CD8-positive, alpha-beta T cell (primary cell): ENCODE measurements at places on chromosomes 2 and 18.

GRCh38 chr2:212288308-212288707 is 250.3 kb downstream of the ERBB4 start:
- DNase-seq: no peak

DNA sequence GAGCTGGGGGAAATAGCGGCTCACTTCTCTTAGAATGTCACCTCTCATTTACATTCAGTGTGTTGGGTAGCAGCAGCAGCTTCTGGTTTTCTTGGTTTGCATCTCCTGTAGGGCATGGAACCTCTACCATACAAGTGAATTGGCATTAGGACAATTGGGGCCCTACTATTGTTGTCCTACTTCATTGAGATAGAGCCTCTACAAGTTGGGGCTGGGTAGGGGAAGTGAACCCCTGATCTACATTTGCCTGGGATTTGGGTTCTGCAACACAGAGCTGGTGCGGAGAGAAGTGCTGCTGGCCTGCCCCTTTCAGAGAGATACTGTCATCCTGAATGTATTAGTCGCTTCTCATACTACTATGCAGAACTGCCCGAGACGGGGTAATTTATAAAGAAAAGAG is 391.6 kb upstream of the HS6ST1 start:
- no peak for DNase-seq

DNA sequence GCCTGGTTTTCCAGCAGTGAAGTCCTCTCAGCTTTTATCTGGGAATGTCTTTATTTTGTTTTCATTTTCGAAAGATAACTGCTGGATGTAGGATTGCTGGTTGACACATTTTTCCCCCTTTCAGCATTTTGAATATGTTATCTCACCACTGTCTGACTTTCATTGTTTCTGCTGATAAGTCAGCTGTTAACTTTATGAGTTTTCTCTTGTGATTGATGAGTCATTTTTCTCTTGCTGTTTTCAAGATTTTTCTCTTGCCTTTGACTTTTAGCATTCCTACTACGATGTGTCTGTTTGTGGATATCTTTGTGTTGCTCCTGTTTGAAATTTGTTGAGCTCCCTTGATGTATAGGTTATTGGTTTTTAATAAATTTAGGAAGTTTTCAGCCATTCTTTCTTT is 85.5 kb downstream of the AGPS start:
- no peak for DNase-seq

DNA sequence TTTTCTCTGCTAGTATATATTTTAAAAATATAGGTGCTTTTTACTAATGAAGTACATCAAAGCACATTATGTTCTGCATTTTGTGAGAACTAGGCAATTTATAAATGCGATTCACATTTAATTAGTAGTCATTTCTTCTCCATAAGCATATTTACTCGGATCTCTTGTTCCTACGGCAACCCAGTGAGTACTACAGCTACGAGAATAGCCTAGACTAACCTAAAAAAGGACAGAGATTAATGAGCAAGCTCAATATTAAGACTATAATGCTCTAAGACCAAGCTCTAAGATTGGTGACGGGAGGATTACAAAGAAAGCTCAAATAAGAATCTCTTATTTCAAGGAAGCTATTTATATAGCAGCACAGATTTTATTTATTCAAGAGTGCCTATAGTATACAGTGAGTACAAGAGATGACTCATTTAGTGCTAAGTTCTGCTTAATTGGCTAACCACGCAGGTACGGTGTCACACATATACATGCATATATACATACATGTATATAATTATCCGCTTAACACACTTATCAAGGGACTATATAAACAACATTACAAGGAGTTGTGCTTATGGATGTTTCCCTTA is 364.7 kb downstream of the GPD2 start:
- DNase-seq: no peak

DNA sequence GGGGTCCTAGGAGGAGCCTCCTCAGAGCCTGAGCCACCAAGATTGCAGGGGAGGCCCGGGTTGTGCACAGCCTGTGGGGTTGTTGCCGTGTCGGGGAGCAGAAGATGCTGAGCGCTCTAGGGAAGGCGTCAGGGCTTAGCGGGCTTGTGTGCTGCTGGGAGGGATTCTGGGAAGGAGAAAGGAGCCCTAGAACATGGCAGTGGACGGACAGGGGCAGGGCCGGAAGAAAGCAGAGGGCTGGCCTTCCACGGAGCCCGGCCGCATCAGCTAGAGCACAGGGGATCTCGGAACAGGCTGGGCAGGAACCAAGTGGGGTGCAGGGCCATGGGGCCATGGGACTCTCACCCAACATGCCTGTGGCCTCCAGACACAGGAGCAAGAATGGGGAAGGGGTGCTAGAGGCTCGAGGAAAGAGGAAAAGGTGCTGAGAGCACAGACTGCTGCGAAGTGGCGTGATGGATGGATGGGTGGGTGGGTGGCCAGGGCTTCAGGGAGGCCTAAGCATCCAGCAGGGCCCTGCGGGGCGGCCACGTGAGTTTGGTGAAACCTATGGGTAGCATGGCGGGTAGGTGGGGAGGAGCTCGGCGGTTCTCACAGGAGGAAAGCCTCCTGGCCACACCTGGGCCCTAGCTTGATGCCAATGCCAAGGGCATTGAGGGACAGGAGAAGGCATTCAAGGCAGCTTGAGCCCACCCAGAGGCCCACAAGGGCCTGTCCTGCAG is 35.8 kb downstream of the MTERF4 start:
- no peak for DNase-seq

GRCh38 chr2:121061633-121062032 is 223.4 kb downstream of the TFCP2L1 start:
- DNase-seq: no peak

GRCh38 chr2:226673314-226673723 is 126.3 kb downstream of the IRS1 start:
- no peak for DNase-seq

- peak; percentile 18 for DNase-seq
Measured at GRCh38 chr2:180980943-180981911, 822 bp downstream of the UBE2E3 start.

GRCh38 chr2:230757476-230757875 is 44.8 kb downstream of the CAB39 start:
- DNase-seq: no peak

GRCh38 chr2:109166811-109167210 is 37.8 kb downstream of the SH3RF3 start:
- no peak for DNase-seq

DNA sequence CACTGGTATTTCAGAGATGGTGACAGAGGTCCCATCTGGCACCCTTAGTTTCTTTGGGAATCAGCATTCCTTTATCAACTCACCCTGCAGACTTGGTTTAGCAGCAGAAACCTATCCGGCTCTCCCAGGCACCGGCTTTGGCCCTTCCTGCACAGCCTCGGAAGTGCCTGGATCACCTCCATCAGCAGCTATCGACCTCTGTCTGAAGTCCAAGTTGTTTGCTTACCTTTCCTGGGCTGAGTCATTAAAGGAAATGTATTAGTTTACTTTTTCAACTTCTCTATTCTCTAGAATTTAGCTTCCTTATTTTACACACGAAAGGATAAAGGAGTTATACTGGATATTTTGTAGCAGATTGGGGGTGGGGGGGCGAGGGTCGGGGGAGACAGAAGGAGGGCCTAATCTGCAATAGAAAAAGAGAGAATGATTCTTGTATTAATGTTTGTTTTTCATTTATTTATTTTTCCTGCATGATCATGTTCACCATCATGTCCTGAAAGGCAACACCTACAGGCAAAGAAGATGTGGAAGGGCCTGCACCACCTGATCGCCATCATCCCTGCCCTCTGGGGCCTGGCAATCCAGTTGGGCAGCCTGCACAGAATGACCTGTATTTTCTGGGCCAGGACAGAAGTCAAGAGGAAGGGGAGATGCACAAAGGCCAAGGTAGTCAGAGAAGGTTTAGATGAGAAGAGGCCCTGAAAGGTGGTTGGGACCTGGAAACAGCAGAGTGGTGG is 22.1 kb upstream of the MAT2A start:
- DNase-seq: no peak
